Natural killer cell (primary cell): ENCODE measurements at places on chromosomes 7 and 10.

DNA sequence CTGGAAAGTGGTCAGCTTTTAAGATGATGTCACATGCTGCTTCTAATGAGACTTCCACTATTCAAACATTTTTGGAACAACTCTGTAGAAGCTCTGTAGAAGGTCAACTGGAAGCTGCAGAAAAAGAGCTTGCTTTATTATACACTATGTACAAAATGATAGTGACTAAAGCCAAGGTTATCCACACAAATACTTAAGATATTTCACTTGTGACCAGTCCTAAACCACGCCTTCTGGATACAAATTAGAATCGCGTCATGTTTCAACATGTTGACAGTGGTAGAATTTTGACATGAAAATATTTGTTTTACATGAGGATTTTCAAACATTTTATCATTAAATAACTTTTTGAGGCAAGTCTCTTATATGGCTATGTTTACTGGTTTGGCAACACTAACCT lies 499.6 kb upstream of the PHF14 start:
- no peak for DNase-seq

- DNase-seq: no peak
Measured at GRCh38 chr10:47349941-47350371, 1.8 kb downstream of the RBP3 start.

DNA sequence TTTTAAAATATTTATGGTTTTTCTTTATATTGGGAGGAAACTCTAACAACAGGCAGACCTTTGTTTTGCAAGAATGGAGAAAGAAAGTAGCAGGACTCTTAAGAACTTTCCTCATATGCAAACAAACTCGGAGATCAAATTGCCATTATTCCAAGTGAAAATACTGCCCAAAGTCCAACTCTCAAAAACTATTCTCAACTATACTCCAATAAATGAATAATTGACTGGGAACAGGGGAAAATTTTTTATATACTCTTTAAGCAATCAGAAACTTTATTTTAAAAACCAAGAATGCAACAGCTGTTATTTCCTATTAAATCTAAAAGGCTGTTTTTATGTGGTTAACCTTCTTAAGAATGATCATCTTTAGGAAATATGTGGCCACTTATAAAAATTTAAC lies 101.9 kb downstream of the COL28A1 start:
- no peak for DNase-seq

DNA sequence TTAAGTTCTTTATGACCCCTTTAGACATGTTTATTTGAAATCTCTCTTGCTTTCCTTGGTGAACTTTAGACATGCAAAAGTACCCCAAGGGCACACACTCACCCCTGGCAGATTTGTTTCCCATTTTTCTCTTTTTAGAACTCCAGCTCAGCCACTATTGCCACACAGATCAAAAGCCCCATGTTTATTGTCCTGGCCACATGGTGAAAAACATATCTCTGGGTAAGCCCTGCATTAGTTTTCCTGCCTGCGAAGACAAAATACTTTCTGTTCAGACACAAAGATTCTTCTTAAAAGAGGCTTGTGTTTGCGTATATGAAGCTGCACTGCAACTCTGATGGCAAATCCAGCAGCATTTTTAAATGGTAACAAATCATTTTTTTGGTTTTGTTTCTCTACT lies 200.0 kb downstream of the POLR1F start:
- no peak for DNase-seq

DNA sequence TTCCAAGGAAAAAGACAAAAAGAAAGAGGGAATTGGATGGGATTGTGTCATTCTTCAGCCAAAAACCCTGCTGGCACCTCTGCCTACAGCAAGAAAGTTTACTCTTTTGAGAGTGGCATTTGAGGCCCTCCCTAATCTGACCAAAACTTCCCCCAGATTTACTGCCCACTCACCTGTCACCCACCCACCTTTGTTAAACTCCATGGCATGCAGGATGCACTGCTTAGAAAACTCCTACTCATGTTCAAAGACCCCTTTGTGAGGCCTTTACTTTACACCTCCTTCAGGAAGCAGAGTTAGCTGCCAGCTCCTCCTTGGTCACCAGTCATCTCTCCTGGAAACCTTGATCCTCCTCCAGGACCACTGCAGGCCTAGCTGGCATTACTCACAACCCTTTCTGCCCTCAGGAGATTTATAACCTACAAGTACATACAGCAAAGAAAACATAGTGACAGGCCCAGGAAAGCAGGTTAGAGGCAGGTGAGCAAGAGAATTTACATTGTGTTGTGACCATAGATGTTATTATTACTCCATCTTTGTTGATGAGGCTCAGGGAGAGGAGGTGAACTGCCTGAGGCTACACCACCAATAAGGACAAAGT lies 10.3 kb upstream of the PLAC9 start:
- no peak for DNase-seq

DNA sequence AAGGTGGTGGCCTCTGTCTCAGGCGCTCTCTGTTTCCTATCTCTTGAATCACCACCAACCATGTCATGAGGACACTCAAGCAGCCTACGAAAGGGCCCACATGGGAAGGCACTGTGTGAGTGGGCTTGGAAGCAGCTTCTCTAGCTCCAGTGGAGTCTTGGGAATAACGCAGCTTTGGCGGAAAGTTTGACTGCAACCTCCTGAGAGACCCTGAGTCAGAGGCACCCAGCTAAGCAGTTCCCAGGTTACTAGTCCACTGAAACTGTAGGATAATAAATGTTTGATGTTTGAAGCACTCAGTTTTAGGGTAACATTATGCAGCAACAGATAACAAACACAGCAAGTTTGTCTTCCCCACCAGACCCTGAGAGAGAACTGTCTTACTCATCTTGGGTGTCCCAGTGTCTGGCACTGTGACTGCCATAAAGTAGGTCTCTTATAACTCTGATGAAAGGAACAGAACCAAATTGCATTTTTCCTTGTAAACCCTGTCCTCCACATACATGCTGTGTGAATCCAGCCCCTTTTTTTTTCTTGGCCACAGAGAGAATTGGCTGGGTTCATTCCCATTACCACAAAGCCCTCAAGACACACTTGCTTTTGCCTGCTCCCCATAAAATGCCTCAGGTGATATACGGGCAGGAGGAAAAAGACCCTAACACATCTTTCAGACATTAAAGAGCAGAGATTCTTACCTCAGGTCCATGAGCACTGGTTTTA lies 185.5 kb downstream of the ZNF365 start:
- DNase-seq: no peak

DNA sequence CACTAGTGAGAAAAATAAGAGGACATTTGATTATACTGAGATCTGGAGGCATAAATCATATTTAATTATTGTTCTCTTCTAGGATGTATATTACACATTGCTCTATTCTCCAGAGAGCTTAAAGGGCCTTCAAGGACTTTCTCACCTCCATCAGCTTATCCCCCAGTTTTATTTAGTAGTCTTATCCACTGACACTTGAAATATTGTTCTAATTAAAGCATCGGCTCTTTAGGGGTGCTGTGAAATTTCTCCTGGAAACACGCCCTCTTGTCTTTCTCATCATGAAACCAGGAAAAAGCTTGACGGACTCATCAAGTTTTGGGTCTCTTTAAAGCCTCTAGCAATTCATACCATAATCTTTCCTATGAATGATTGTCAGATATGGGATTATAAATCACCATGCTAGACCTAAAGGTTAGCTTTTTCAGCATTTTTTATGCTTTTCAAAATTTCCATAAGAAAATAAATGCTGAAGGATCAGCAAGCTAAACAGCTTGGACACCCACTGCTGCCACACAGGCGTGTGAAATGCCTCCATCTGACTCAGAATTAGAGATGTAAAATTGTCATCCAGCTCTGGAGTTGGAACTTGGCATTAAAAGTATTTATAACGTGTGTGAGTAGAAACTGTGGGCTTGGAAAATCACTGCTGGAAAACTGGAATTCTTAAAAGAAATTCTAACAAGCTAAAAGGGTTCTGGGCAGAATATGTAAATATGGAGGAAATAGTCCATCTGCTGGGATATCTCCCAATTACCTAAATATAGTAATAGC lies 216.3 kb downstream of the CHRM2 start:
- no peak for DNase-seq

DNA sequence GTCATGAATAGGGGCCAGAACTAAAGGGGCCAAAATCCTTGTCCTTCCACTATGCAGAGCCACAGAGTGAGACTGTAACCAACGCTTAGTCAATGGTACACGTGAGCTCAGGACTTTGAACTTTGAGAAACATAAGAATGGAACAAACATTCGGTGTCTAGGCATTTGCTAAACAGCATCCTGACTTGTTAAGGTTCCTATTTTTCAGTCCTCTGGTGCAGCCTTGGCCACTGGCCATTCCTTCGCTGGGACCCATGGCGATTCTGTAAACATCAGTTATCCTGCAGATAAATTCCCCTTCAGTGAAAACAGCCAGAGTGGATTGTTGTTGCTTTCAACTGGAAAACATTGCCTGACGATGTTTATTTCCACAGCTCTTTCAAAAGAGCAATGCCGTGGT lies 266.8 kb downstream of the SORCS1 start:
- DNase-seq: no peak

DNA sequence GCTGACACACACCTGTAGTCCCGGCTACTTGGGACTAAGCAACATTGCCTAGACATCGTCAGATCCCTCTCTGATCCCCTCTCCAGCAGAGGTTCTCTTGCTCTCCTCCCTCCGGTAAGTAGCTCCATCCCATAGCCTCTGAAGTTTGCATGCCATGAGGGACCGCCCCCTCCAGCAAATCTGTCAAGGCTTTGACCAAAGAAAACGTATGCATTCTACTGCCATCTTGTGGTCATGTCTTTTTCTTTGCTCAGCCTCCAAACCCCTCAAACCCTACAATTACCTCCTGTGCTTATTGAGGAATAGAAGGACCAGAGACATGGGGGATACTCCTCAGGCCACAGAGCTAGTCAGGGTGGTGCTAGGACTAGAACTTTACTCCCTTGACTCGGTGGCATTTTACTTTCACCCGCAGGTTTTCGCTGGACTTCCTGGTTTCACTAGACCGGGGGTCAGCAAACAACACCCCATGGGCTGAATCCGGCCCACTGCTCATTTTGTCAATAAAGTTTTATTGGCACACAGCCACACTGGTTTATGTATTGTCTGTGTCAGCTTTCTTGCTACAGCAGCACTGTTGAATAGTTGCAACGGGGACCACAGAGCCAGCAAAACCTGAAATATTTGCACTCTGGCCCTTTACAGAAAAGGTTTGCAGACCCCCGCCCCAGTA lies 202.6 kb upstream of the FOXK1 start:
- no peak for DNase-seq

- no peak for DNase-seq
Measured at GRCh38 chr7:155815332-155816191, 3.3 kb upstream of the SHH start.

GRCh38 chr10:107094824-107095522 lies 69.5 kb downstream of the SORCS1 start:
- DNase-seq: no peak

DNA sequence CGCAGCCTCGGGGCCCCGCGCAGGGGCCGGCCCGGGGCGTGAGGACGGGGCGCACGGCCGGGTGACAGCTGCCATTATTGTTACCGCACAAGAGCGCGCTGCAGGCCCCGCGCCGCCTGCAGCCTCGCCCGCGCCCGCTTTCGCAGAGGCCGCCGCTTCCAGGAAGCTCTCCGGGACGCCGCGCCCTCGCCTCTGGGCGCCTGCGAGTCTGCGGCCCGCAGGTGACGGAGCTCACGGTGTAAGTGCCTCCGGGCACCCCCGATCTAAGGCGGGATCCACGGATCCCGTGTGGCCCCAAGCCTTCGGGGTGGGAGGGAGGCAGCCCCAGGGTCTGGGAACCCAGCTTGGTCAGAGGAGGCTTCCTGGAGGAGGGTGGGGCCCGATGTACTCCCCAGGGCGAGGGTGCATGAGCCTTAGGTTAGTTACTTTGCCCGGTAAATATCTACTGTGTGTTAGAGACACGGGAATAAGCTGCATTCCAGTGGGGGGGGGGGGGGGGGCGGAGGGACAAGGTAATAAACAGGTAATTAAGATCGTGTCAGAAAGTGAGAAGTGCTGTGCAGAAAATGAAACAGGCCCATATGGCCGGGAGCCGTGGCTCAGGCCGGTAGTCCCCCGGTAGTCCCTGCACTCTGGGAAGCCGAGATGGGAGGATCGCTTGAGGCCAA lies 638 bp downstream of the IQCE start:
- DNase-seq: no peak

GRCh38 chr7:139960157-139960556 lies 102.6 kb downstream of the PARP12 start:
- no peak for DNase-seq

DNA sequence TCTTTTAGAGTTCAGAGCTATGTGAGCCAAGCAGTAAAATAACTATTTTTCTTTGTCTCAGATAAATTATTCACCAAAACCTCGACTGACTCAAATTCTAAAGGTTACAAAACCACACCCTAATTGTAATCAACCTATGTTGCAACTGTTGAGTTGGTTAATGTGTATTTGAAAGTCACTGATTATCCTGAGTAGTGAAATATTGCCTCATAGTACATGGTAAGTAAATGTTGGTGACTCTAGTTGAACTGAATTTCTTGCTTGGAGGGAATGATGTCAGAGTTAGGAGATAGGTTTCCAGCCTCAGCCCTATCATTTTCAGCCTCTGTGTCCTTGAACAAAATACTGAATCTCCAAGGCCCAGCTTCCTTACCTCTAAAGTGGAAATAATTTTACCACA lies 3.0 kb upstream of the CYP2C18 start:
- no peak for DNase-seq

DNA sequence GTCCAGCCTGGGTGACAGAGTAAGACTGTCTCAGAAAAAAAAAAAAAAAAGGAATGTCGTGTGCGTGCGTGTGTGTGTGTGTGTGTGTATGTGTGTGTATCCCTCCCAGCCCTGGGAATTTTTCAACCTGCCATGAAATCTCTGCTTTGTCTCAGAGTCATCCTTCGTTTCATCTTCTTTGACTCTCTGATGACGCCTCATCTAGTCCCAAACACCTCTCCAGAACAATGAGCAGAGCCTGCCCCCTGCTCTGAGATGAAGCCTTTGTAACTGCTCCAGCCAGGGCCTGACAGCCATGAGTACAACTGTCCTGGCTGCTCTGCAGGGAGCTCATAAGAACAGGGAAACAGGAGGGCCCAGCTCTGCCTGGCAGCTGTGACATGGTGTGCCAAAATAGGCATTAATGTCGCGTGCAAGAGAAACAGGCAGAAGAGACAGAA lies 149.5 kb downstream of the FAM107B start:
- no peak for DNase-seq

- DNase-seq: no peak
Measured at GRCh38 chr10:28807760-28808613, 130.7 kb downstream of the BAMBI start.

- no peak for DNase-seq
Measured at GRCh38 chr10:76868098-76868977, 769.3 kb downstream of the KCNMA1 start.

GRCh38 chr7:139730746-139731612 lies 46.8 kb downstream of the HIPK2 start:
- DNase-seq: peak; percentile 59

- DNase-seq: peak; percentile 83
Measured at GRCh38 chr7:150716368-150716767, at the start of gene GIMAP1. TSS of gene GIMAP1 (plus strand) at chr7:150716613. CDS start at chr7:150719048, 2,435 bp downstream.

DNA sequence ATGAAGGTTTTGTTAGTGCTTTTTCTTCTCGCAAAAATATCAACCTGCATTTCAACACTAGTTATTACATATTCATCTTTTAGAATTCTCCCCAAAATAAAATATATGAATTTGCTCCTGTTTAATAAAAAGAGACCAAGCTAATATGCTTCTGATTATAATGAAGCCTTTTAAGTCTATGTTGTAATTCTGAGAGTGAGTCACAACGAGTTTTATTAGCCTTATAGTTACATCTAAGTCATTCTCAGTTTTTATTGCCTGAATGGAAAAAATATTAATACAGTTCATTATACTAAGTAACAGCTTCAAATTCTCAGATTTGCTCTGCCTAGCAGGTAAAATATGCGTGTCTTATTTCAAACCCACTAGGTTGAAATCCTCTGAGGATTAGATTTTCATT lies 152.4 kb upstream of the CELF2 start:
- no peak for DNase-seq

- no peak for DNase-seq
Measured at GRCh38 chr7:36491317-36491716, 101.7 kb downstream of the ANLN start.
